ENCODE measurements at places on chromosomes 1 and 21.
A peak's percentile ranks its signal among the peaks of the same experiment; 100 is the strongest.

DNA sequence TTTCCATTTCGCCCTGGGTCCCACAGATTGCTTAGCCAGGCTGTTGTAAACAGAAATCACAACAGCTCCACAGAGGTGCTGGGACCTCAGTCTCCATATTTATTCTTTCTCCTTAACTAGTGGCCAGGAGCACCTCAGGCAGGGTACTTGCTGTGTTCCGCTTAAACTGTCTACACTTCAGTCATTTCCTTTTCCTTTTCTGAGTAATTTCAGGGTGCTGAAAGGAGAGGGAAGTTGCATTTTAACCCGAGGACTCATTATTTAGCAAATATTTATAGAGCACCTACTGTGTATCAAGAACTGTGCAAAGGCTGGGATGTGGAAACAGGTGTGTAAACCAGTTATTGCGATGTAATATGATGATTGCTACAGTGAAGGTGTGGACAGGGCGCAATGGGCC is 41.9 kb downstream of the ACP6 start:
- DNase-seq: no peak

DNA sequence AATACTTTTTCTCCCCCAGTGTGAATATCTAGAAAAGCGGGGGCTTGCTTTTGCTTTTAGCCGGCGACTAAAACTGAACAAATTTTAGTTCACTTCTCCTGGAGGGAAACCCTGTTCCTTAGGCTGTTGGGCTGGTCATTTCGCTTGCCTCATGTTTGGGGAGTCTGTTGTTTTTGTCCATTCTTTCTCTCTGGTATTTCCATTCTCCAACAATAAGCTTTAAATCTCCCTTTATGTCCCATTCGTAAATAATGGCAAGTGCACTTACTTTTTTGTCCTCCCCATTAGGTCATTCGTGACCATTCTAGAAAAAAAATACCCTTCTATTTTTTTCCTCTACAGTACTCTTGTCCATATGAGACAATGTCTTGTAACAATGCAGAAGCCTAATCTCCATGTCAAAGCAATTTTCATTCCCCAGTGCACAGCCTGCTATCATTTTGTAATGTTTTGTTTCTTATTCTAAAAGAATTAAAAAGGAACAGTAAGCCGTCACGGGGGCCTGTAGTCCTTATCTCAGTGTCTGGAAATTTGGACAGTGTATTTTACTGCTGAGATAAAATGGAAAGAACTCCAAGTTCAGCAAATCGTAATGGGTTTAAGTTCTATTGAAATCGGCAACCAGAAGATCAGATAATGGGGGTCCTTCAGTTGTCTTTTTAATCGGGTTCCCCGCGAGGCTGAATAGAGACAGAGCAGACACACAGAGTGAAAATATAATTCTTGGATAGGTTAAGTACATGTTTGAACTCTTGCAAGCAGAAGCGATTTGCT is 21.8 kb downstream of the PROX1 start:
- DNase-seq: no peak

- peak; percentile 71 for DNase-seq
Observed at GRCh38 chr21:25759573-25759972, 24.8 kb downstream of the GABPA start.

DNA sequence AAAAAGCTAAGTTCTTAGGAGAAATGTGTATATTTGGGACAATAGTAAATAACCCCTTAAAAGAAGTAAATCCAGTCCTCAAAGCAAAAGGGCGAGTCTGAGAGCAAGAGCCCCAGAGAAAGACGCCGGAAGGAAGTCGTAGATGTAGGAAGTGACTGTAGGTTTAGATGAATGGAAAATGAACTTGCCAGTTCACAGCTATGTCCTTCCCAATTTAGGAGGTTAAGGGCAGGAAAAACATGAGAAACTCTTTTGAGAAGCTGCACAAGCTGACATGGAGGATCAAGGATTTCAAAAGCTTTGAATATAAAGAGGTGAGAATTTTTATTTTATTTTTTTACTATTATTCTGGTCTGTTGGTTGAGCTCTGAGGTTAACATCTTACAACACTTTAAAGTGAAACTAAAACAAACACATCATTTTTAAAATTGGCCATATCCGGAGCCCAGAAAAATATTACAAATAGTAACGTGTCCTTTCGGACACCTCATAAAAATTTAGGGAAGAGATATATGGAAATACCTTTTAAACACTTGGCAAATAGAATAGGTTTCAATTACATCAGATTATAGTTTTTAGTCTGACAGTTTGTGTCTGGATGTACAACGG is 1178.6 kb downstream of the MRPL39 start:
- DNase-seq: no peak

GRCh38 chr1:203136409-203137042 is 9.0 kb downstream of the ADORA1 start:
- no peak for DNase-seq

DNA sequence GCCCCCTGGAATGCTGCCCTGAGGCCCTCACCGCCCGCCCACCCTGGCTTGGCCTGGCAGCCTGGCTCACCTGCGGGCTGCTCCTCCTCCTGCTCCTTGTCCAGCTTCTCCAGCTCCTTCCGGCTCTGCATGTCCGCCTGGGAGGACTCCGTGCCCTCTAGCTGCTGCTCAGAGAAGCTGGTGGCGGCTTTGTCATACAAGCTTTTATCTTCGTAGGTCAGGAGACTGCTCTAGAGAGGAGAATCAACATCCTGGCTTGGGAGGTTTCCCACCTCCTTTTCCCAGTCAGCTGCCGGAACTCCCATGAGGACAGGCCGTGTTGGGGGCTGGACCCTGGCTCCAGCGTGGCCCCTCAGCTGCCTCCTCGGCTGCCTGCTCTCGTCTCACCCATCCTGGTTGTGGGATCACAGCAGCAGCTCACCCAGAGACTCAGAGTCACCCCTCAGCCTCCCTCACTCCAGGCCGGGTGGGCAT is 36.6 kb upstream of the TMEM52 start:
- no peak for DNase-seq

DNA sequence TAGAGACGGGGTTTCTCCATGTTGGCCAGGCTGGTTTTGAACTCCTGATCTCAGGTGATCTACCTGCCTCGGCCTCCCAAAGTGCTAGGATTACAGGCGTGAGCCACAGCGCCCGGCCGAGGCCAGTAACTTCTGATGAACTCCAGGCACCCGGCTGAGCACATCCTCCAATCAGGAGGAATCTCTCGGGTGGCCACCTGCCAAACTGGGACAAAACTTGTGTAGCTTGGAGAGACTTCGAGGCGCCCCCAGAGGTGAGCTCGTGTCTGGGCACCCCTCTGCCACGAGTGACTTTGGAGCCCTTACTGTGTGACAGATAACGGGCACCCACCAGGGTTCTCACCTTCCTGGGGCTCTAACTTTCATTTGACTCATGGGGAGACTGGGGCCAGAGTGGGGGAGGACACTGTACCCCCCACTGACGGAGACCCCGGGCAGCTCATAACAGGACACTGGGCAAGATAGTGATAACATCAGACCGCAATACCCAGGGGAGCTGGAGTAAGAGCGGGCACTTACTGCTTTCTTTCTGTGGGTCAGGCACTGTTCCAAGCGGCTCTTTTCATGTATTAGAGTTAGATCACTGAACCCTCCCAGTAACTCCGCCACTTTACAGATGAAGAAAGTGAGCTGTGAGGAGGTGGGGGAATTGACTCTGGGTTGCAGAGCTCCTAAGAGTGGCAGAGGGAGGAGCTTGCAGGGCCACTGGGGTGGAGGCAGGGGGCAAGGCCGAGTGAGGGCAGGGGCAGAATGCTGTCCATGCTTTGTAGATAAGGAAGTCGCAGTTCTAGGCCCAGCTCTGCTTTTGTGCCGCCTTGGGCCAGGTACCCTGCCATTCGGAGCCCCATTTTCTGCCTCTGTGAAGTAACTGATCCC is 1.9 kb upstream of the PADI2 start:
- DNase-seq: peak; percentile 17

GRCh38 chr1:5904551-5904950 is 87.7 kb downstream of the NPHP4 start:
- no peak for DNase-seq

All from iris pigment epithelial cell (primary cell).